ENCODE measurements at places on chromosomes 7 and 10.

DNA sequence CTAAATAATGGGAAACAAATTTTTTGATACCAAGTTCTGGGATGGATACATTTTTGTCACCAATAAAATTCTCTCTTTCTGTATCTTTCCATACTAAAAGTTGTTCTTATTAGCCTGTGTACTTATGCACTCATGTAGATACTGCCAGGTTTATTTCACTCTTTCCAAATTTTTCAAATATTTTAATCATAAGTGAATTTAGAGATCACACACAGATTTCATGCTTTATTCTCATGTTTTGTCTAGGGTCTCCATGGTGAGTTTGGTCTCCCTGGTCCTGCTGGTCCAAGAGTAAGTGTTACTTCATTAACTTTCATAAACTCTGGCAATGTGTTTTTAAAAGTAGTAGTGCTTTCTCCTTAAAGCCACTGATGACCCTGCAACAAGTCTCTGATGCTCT is 20.3 kb downstream of the COL1A2 start:
- DNase-seq: no peak

GRCh38 chr7:158424011-158424410 is 163.6 kb downstream of the PTPRN2 start:
- DNase-seq: no peak

GRCh38 chr7:41679566-41679965 is 23.3 kb downstream of the INHBA start:
- DNase-seq: no peak

- DNase-seq: no peak
Observed at GRCh38 chr10:120999868-121000267, 148.7 kb downstream of the WDR11 start.

DNA sequence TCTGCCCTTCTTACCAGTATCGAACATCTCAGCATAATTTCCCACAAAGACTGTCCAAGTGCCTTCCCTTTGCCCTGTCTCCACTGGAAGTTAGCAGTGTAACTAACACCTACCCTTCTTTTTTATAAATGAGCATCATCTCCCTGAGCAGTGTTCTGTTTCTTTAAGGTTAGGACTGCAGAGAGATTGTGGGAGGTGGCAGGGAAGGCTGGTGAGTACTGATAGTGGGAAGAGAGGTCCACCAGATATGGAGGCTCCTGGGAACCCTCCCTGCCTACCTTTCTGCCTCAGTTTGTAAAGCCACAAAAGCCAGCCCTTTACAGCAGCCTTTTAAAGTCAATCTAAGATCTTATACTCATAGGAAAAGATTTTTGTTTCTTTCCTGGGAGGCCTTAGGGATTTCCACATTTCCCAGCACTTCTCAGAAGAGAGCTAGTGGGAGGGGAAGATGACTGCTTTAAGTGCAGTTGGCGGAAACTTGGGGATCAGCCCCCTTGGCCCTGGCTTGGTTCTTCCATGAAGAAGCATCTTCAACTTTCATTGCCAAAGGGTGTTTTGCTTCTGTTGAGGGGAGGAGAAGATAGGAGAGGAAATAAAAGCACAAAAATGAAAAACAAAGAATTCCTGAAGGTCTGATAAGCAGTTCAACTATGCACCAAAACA is 36.6 kb upstream of the CALD1 start:
- DNase-seq: no peak

- no peak for DNase-seq
Observed at GRCh38 chr10:90175161-90175681, 473.8 kb downstream of the KIF20B start.

DNA sequence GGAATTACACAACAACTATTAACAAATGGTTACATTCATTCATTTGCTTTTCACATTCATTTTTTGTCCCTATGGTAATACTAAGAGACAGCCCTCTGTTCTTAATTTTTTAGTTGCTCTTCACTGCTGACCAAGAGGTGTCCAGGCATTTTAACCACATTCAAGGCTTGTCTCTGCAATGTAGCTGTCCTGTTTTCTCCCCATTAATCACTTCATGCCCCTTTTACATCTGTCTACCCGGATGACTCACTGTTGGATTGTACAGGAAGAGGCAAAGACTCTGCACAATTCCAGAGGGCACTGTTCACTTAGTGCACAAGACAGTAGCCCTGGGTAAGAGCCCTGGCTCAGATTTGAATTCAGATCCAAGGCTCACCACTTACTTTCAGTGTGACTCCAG is 168.5 kb downstream of the NOC3L start:
- DNase-seq: no peak

DNA sequence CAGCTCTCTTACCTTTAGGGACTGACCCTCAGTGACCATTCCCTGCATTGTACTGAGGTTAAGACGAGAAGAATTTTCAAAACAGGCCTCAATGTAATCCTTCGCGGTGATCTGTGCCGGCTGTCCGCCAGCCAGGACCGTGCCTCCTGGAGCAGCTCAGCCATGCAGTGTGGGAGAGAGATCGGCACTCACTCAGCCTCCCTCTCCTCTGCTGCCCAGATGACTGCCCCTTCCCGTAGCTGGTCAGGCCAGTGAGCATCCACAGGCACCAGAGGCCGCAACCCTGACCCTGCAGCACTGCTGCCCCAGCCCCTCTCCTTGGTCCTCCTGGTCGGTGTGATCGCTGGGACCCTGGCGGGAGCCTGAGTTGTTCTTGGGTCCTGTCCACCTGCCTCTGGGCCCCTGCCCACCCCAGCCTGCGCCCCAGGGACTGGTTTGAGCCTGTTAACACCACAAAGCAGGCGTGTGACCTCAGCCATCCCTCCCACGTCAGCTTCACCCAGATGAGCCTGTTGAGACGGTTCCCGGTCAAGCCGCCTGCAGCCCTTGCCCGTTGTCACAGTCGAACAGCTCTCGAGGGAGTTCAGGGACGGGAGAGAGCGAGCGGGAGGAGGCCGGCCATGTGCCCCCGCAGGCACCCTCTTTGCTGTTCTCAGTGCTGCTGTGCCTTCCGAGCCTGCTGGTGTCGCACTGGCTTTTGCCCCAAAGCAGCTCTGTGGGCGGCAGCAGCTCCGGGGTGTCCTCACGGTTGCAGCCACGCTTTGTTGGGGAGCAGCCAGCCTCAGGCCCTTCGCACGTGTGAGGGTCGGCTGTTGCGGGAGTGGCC is 37.2 kb downstream of the NKX6-2 start:
- DNase-seq: no peak

GRCh38 chr7:130712416-130712815 is 21.6 kb downstream of the KLF14 start:
- DNase-seq: no peak

DNA sequence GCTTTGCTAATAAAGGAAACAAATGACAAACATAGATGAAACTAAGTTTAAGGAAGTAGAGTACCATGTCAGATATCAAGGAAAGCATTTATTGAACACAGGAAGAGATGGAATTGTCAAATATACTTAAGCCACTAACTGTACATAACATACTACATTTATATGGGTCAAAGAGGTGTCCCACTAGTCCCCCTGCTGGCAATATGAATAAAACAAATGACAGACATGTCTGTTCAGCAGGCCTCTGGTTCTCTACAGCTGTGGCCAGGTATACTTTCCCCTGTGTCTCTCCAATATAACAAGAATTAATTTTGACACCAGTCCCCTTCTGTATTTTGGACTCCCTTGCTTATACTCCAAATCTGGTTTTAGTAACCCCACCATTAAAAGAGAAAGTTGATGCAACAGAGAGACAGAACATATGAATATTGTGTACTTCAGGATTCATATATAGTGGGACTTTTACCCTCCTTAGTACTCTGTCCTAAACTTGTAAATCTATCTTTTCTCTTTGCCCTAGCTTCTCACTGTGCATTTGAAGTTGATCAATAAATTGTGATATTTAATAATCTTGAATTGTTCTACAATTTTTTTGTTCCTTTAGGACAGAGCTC is 42.9 kb downstream of the CD36 start:
- no peak for DNase-seq

- DNase-seq: no peak
Observed at GRCh38 chr10:119360181-119360921, 153.0 kb downstream of the GRK5 start.

DNA sequence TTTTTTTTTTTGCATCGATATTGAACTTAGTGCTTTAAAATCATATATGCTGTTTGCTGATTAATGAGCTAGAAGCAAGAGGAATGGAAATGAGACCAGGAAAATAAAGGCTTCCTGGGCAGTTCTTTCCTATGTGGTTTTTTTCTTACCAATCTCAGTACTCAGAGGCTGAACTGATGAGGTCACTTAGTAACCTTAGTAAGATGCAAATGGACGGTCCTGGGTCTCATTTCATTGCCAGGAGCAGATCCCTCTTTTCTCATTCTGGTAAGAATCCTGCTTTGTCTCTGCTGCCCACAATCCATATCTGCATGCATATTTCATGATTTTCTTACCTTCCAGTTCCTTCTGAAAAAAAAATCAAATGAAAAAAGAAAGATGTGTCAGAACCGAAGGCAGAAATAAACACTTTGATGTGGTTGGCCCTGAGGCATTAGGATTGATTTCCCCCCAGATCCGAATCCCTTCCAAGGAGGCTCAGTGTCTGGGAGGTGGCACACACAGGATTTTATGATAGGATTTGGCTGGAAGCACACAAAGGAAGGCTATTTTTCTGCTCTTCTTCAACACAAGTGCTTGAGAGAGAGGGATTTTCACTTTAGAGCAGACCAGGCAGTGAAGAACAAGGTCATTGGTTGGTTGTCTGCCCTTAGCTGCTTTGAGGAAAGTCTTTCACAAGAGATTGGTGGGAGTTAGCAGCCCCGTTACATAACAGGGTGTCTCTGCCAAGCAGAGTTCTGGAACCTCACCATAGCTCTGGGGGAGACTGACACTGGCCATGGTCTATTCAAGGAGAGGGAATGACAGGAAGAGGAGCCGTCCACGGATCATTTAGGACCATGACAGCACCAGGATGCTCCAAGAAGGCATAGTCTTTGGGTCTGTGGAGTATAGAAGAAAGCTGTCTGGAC is 150.0 kb downstream of the CAMK1D start:
- no peak for DNase-seq

DNA sequence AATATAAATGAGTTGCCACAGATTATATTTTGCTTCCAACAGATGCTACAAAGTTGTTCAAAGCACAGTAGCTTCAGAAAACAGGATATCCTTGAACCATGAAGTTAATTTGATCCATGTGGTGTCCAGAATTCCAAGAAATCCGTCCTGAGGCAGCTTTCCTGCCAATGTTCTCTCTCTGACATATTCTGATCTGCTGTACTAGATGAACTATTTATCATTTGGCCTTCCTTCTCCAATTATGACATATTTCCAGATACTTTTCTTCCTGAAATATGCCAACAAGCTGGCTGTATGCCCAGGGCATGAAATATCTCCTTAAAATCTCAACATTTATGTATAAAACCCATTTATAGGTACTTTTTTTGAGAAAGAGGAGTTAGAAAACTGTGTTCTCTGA is 141.1 kb downstream of the SPAG6 start:
- no peak for DNase-seq

GRCh38 chr7:16758631-16759611 is 5.4 kb downstream of the TSPAN13 start:
- no peak for DNase-seq

DNA sequence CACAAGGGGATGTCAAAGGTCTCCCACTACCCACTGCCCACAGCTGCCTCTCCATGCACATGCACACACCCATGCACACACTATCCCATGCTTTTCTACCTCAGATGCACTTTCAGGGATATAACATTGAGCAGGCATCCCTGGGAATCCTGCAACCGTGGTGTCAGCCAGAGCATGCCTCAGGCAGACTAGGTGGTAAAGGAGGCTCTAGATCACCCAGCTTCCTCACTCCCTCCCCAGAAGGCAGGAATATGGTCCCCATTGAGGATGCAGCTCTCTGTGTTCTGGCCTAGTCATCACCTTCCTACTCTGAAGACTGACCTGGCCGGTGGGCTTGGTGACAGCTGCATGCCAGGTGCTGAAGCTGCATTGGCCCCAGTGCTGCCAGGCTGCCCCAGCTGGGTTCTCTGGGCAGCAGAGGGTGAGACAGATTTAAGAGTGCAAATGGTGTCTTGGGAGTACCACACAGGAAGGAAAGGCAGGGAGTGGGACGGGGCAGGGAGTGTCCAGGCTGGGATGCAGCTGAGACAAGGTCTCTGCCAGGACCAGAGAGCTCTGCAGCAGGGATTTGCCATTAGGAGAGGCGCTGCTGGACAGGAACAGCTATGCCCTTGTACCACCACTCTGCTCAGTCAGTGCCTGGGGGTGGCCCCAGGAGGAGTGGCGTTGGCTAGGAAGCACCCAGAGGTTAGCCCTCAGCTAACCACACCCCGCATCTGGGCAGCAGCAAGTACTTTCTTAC is 53.4 kb upstream of the GDF10 start:
- no peak for DNase-seq

DNA sequence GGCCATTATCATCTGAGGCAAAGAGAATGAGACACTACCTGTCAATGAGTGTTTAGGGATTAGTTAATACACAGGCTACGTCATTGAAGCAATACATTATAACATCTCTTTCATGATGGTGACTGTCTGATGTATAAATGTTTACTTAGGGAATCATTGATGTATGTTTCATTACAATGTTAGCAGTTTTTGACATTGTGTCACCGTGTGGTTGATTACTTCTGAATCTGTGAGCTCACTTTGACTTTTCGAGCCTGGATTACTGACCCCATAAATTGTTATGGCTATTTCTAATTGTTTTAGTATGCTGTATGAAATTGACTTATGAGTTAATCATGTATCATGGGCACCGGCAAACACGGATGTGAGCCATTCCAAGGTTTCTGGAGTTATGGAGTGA is 494.0 kb downstream of the MAGI2 start:
- no peak for DNase-seq

- DNase-seq: no peak
Observed at GRCh38 chr10:97140902-97141745, 44.6 kb downstream of the SLIT1 start.

GRCh38 chr7:131792311-131792710 is 235.9 kb upstream of the PODXL start:
- no peak for DNase-seq

GRCh38 chr7:157568106-157568769 is 231.4 kb downstream of the DNAJB6 start:
- DNase-seq: no peak

DNA sequence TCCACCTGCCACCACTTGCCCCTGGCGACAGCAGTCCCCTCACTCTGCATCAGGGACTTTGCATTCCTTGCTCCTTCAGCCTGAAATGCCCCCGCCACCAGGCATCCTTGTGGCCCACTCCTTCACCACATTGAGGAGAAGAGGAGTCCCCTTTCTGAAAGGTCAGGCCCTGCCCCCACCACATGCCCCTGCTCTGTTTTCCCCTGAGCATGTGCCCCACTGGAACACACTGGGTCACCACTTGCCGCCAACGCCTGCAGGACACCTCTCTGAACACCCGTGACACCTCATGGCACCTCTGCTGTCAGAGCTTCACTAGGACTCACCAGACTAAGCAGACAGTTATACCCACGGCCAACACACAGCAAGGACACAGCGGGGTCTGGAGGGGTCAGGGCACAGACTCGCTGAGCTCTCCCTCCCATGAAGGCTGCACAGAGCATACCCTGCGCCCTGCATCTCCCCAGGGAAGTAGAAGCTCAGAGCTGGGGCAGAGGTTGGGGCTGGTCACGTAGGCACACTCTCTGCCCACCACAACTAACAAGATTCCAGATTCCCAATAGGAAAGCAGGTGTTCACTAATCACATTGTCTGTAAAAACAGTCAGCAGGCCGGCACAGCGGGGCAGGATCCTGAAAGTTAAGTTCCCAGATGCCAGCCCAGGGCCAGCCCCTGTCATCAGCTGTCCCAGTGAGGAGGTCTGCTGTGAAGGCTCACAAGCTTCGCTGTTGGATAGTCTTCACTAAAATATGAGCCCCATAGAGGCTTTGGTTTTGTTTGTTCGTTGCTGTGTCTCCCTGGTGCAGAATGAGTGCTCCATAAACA is 5.8 kb upstream of the AOC1 start:
- no peak for DNase-seq
